ENCODE measurements at places on chromosomes 4 and X. TPM values are rescaled to one million over a fixed set of nuclear protein-coding genes. Genes with fewer than 3 reads are reported as not detected.

Gene CSAG2
- not detected for total RNA-seq

Gene CXCL1
- 1.7 TPM for total RNA-seq

Gene VEGFD
- 0.56 TPM for total RNA-seq

Gene FAT4
- 92.8 TPM for total RNA-seq

Gene PPBP
- total RNA-seq: not detected

Gene TLR10
- not detected for total RNA-seq

DNA sequence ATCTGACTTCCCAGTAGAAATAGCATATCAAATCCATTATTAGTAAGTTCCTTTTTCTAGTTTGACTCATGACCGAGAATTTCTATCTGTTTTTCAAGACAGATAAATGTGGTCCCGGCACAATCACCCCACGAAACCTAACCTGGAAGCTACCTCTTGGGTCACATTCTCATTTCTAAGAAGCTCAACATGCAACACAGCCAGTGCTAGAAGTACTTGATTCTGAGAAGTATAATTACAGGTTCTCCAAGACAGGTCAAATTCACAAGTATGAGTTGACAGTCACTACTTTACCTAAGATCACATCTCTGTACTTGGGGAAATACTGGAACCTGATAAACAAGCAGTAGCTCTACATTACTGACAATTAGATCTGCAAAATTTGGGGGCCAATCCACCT, 54.0 kb upstream of the PLAC1 start:
- DNase-seq: no peak

GRCh38 chrX:105658136-105658535, 164.2 kb upstream of the NRK start:
- DNase-seq: no peak

DNA sequence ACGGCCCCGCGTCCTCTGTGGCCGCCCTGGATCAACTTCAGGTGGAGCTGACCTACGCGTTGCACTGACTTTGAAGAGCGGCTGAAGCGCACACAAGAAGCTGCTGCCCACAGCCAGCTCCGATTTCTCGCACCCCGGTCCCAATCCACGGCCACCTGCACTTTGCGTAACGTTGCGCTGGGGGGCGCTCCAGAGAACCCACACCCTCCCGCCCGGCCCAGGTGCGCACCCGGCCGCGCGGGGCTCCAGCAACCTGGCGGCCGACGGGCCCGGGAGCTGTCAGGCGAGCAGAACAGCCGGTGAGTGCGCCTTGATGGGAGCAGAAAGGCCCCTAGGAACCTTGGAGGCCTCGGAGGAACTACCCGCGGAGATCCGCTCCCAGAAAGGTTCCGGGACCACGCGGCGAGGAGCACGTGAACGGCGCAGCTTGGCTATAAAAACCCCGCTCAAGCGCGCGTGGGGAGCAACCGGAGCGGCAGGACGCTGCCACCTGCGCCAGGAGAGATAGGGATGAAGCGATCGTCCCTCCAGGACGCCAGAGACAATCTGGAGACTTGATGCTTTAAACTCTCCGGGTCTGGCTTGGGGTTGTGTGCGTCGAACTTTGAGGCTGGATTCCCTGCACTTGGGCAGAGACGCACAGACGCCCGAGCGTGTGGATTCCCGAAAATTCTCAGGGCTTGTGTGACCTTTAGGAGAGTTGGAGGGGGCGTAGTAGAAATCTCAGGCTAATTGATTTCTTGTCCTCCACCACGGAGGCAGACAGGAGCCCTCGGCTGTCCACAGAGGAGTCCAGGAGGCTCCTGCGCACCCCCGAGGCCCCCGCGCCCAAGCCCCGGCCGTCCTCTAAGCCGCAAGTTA, 591 bp upstream of the NWD2 start:
- DNase-seq: peak; percentile 31

DNA sequence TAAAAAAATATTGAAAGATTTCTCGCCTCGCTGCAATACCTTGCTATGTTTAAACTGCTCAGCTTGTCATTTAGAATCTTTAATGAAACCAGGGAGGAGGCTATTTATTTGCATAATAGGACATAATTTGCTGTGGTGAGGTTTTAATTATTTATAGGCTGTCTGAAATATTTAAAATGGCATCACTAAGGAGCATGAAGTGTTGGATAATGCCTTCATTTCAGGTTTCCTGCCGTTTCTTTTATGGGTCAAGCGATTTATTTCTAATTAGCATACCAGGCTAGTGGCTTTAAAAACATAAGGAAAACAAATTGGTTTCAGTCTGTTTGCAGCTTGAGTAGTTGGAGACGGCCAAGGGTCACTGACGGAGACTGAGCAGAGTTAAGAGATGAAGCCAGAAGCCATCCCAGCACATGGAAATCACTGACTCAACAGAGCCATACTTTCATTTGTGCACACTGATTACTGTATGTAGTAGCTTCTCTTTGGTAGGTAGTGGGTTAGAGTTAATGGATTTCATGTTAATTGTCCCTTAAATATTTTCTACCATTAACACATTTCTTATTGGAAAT, 1962.4 kb upstream of the TENM3 start:
- no peak for DNase-seq

DNA sequence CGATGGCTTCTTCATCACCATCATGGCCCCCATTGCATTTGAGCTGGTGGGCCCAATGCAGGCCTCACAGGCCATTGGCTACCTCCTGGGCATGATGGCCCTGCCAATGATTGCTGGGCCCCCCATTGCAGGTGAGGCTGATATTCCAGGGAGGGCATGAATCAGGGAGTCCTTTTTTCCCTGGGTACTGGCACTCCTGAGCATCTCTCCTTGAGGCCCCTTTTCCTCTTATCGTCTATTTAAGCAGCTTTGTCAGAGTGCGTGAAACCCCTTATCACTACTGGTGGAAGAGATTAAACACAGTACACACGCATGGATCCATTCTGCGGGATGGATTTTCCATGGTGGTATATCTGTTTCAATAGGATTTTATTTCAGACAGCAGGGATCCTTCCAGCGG, 85.1 kb downstream of the RLIM start:
- no peak for DNase-seq

GRCh38 chr4:98394134-98394533, 132.9 kb downstream of the RAP1GDS1 start:
- no peak for DNase-seq

GRCh38 chr4:176499518-176499917, 179.8 kb downstream of the SPCS3 start:
- no peak for DNase-seq

DNA sequence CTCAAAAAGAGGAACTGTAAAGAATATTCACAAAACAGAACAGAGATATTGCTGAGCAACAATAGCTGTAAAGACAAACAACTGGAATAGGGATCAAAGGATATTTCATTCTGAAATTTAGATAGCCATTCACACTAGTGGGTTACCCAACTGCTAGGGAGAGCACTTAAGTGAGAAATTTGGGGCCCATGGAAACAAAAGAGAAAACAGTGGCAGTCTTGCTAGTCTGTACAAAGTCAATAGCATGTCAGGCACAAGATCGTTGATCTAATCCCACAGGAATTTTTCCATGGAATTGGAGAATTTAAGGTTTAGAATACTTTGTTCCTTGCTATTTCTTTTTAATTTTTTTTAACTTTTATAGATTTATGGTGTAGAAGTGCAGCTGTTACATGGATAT, 467.0 kb downstream of the PCDH18 start:
- no peak for DNase-seq

DNA sequence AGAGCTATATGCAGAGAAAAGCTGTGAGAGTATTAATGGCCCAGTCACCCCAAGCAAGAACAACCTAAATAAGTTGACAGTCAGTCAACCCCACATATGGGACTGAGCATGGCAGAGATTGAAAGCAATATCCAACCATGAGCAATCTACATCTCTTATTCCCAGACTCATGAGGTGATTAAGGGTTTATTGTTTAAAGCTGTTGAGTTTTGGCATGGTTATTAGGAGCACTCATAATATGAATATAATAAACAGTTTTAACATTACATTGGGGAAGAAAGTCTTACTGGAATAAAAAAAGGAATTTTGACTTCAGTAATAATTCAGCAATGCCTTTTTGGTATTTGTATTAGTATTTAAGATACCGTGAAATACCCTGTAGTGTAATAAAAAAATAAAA, 1627.4 kb downstream of the STIM2 start:
- no peak for DNase-seq

DNA sequence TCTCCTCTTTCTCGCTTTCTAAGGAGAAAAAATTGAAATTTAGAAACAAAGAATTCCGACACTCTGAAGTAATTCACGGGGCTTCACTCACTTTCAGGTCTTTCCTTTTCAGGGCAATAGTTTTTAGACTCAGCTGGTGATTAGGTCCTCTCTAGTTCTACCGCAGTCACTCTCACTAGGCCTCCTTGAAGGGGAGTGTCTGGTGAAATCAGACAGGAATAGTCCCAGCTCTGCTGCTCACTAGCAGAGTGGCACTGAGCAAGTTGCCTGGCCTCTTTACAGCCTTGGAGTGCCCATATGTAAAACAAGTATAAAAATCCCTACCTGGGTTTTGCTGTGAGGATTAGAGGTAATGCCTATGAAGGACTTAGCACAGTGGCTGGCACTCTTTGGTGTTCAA, 64.1 kb downstream of the NEUROG2 start:
- DNase-seq: no peak

DNA sequence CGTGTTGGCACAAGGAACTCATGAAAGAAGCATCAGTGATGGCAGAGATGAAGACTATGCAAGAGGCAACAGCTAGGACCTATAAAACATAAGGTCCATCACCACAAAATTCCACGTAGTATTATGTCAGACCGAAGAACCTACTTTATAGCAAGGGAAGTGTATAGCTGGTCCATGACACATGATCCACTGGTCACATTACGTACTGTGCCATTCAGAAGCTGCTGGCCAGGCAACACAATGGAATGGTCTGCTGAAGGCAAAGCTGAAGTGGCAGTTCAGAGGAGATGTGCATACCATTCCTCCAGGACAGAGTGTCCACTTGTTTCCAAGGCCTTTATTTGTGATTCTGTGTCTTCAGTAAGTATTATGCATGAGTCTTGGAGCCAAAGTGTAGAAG, 215.5 kb upstream of the UGT8 start:
- no peak for DNase-seq

- DNase-seq: no peak
Observed at GRCh38 chr4:13092702-13093101, 391.4 kb downstream of the RAB28 start.

DNA sequence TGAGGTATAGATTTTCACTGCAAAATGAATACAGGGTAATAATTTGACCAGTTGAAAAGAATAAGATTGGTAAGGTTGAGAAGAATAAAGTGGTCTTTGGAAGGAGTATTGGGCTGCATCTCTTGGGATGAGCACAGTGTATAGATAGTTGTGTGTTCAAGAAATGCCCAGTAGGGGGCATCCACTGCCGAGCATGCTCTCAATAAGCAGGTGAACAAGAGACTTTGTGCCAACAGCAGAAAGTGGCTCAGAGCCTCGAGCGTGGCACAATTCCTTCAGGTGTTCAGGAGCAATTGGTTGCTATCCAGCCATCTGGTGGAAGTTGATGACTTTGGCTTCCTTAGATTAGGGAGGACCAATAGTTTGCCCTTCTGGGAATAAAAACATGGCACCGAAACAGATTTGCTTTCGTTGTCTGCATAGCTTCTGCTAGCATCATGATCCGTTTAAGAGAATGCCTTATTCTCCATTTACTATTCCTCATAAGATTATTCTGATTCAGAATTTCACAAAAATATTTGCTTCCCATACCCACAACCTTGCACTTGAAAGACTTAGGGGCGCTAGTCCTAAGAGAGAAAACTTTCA, 258.1 kb upstream of the NEIL3 start:
- peak; percentile 38 for DNase-seq

DNA sequence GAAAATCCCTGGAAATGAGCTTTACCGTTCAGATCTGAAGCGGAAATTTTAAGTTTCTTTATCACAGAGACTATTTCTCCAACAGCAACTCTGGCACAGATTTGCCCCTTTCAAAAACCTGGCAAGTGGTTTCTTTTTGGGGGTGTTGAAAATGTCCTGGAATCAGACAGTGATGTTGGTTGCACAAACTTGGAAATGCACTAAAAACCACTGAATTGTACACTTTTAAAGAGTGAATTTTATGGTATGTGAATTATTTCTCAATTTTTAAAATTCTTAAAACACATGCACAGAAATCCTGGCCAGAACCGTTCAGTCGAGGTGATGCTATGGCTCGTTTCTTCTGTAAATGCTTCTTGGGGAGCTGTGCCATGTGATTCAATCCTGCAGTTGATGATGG, 121.2 kb upstream of the RBPJ start:
- no peak for DNase-seq

DNA sequence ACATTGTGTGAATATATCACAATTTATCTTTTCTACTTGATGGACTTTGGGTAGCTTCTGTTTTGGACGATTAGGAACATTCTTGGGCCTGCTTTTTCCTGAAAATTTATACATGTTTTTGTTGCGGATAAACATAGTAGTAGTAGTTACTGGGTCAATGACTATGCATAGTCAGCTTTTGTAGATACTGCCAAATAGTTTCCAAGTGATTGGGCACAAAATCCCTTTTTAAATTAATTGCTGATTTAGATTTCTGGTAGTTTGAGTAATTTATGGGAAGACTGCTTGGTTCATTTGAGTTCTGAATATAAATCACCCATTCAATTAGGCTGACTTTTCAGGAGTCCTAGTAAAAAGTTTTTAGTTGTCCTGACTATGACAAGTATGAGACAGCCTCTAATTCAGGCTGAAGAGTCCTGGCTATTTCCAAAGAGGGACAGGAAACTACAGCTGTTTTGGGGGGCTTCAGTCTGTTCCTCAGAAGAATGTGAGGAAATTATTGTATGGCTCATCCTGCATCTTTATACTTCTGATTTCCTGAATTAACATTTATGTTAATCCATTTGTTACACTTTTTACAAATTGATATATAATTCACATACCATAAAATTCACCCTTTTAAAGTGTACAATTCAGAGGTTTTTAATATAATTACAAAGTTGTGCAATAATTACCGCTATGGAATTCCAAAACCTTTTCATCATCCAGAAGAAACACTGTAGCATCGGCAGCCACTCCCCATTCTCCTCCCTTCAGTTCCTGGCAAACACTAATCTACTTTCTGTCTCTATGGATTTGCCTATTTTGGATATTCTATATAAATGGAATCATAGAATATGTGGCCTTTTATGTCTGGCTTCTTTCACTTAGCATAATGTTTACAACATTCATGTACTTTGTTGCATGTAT, 14.2 kb downstream of the LRP2BP start:
- no peak for DNase-seq

GRCh38 chr4:8267077-8267476, 2.5 kb upstream of the HTRA3 start:
- DNase-seq: peak; percentile 67

DNA sequence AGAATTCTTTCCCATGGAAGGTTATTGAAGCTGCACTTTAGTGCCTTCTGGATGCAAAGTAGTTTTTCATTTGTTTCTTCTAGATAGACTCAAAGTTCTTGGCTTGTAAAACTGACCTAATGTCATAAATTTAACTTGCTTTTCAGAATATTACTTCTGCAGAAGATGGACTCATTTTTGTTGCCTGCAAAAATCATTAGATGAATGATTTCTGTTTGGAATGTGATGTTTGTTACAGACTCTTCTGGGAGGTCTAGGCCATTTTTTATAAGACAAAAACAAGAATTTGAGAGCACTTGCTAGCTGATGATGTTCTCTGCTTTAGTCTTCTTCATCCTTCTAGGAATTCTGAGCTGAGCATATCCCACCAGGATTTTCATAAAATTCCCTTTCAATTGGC, 308.6 kb upstream of the GIMD1 start:
- DNase-seq: no peak
